Midbrain (tissue), 1 donor: ENCODE measurements at places on chromosomes 1 and 21.

- no peak for DNase-seq
Measured at GRCh38 chr1:239997515-239998311, 94.0 kb upstream of the FMN2 start.

DNA sequence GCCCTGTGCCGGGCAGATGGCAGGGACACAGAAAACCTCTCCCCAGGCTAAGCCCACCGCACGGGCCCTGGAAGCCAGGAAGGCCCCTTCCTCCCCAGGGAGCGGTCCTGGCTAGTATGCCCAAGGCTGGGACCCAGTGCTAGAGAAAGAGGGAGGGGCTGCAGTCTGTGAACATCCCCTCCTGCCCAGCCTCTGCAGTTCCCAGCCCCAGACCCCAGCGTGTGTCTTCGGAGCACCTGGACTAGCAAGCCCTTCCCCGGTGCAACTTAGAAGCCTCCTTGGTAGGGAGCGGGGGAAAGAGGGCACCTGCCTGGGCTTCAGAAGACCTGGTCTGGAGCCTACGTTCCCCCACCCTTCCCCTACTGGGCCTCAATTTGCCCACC, 2.1 kb downstream of the PLEKHG5 start:
- DNase-seq: no peak

GRCh38 chr1:235649368-235650163, at the start of gene GNG4:
Gene GNG4, minus strand, starts transcription at chr1:235649784. Its CDS starts 65,946 bp downstream, at chr1:235583838.
- DNase-seq: no peak

DNA sequence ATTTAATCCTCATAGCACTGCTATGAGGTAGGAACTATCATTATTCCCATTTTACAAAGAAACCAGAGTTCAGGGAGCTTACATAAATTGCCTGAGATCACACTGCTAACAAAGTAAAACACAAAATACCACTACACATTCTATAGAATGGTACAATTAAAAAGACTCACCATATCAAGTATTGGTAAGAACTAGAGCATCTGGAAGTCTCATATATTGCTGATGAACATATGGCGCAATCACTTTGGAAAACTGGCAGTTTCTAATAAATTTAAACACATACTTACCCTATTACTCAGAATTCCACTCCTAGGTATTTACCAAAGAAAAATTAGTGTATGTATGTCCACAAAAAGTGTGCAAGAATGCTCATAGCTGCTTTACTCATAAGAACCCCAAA, 261.5 kb downstream of the RRAGC start:
- no peak for DNase-seq

GRCh38 chr1:99115231-99115630, 110.6 kb upstream of the PLPPR5 start:
- no peak for DNase-seq

DNA sequence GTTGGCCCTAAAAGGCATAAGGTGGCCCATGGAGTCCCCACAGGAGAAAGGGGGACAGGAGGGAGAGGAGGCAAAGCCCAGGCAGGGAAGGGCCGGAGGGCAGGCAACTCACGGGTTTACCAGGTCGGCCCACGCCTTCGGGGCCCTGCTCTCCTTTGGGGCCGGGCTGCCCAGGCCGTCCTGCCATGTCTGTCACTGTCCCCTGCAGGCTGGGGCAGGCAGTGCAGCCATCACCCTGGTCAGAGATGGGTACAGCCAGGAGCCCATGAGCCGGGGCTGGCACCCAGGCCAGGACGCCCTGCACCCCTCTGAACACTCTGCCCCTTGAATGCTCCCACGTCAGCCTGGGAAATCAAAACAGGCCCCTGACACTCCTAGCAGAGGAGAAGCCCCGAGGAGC, 19.8 kb downstream of the COL16A1 start:
- DNase-seq: no peak

- DNase-seq: no peak
Measured at GRCh38 chr1:227952374-227953021, 4.8 kb upstream of the WNT9A start.

DNA sequence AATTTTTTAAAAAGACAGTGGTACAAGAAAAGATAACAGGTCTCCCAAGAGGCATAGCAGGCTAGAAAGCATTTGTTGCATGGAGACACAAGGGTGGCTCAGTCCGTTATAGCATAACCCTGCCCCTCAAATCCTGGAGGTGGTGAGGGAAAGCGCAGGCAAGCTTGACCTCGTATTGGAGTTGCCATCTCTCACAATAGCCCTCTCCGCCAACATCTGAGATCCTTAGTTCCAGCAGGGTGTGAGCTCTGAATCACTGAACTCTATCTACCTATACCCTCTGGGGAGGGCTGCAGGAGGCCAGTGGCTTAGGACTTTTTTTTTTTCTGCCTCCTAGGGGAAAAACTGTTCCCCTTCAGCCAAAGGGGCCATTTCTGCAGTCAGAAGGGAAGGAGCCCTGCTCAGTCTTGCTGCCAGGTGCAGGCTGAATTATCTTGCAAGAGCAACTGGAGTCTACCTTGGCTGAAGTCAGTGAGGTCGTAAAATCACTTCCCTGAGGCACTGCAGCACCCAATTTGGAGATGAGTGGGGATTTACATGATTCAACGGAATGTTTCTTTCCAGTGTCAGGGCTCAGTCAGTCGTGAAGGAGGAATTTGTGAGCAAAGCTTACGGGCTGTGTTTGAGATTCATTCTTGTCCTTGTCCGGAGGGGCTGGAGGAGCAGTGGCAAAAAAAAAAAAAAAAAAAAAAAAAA, 17.2 kb upstream of the C8A start:
- DNase-seq: no peak

DNA sequence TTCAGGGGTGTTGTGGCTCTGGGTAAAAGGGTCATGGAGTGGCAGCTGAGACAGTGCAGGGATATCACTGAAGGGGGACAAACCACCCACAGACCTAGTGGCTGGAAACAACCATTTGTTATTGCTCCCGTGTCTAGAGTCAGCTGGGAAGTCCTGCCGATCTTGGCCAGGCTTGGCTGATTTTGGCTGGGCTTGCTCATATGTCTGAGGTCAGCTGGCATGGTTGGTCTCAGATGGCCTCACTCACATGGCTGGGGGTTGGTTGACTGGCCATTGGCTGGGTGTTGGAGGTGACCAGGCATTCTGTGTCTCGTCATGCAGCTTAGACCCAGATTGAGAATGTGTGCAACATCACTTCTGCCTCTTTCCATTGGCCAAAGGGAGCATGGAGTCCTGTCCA, 203.8 kb upstream of the POU3F1 start:
- DNase-seq: no peak

- DNase-seq: no peak
Measured at GRCh38 chr21:29642551-29643245, 297.1 kb downstream of the GRIK1 start.

DNA sequence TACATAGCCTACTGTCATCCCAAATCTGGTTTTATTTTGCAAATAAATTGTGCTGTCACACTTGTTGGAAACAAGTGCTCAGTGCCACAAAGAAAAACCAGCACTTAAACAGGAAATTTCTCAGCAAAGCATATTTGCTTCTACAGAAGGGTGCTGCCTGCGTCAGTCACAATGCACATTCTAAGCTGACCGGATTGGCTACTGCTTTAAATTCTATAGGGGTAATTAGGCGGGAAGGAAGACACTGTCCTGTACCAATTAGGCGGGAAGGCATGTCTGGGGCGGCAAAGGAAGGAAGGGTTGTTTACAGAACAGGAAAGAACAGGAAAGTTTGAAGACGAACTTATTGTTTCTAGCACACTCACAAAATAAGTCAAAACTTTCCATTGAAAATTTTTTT, 2.8 kb downstream of the IFI16 start:
- DNase-seq: no peak

- no peak for DNase-seq
Measured at GRCh38 chr1:111354584-111354983, 63.9 kb downstream of the CHIA start.
